ENCODE measurements at places on chromosomes 13 and 19. TPM values are rescaled to one million over a fixed set of nuclear protein-coding genes. Genes with fewer than 3 reads are reported as not detected.

DNA sequence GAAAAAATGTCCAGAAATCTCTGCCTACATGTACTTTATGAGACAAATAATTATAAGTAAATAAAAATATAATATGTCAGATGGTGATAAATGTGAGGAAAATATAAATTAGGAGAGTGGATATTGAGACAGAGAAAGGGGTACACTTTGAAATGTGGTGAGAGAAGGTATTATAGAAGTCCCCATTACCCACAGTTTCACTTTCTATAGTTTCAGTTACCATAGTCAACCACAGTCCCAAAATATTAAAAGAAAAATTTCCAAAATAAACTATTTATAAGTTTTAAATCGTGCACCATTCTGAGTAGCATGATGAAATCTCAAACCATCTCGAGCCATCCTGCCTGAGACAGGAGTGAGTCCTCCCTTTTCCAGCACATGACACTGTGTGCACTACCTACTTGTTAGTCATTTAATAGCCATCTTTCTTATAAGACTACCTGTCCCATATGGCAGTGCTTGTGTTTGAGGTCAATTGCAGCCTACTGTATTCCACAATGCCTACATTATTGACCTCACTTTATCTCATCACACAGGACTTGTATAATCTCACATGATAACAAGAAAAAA, 653.7 kb downstream of the DACH1 start:
- no peak for DNase-seq

- no peak for DNase-seq
Measured at GRCh38 chr13:27280009-27280656, 9.5 kb downstream of the RASL11A start.

GRCh38 chr13:51557875-51558612, 26.2 kb upstream of the WDFY2 start:
- no peak for DNase-seq

GIPC3 gene
- polyA plus RNA-seq = 0.33 TPM

CEACAM20 gene
- not detected for polyA plus RNA-seq

DNA sequence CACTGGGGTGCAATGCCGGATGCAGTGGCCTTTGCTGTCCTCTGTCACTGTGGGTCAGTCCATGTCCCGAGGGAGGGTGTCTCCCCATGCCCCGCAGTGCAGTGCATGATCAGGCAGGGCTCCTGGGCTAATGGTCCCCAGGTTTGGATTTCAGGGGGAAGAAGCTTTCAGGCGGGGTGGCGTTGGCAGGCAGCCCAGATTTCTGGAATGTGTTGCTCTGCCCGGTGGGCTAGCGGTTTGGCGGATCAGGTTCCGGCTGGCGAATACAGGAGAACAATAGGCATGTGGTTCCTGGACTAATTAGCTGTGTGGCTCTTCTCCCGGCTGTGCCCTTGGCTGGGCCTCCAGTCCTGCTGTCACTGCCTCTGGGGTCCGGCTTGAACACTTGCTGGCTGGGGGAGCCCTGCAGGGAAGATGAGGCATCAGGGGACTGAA, 141.3 kb downstream of the FGF9 start:
- no peak for DNase-seq

GRCh38 chr19:47610902-47611301, 2.0 kb downstream of the BICRA start:
- no peak for DNase-seq

CCDC194 gene
- not detected for polyA plus RNA-seq

ARGLU1 gene
- polyA plus RNA-seq = 43.5 TPM

ACP7 gene
- 0.07 TPM for polyA plus RNA-seq

- DNase-seq = no peak
Measured at GRCh38 chr13:51955816-51956603, 55.2 kb downstream of the ATP7B start.

DNA sequence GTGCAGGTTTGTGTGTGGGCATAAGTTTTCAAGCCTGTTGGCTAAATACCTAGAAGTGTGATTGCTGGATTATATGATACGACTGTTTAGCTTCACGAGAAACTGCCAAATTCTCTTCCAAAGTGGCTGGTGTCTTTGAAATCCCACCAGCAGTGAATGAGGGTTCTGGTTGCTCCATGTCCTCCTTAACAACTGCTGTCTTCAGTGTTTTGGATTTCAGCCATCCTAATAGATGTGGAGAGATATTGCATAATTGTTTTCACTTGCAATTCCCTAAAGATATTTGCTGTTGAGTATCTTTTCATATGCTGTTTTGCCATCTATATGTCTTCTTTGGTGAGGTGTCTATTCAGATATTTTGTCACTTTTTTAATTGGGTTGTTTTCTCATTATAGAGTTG, 390.5 kb downstream of the ZNF536 start:
- no peak for DNase-seq

DNA sequence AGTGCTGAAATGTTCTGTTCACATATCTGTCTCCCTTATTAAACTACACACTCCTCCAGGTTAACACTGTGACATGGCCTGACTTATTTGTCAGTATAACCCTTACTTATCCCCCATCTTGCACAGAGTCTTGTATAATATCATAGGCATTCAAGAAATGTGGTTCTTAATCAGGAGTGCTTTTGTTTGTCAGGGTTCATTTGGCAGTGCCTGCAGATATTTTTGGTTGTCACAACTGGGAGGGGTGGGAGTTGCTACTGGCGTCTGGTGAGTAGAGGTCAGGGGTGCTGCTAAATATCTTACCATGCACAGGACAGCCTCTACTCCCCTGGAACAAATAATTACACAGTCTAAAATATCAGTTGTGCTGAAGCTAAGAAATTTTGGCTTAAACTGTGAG, 20.4 kb upstream of the OBI1 start:
- no peak for DNase-seq

DNA sequence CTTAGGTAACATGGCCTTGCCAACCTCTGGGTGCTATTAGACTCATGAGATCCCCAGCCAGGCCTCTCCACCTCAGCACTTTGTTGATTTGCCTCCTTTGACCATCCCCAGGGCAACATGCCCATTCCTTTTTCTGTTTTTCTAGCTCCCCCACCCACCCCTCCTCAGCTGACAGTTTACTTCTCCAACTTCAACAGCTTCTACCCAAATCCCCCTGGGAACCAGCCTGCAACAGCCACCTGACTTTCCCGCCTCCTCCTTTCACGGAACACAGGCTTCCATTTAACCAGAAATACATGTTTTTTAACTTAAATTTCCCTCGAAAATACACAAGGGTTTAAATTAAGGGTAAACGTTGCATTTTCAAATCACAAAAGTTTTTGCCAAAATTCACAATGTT, 117.3 kb downstream of the DLEU7 start:
- no peak for DNase-seq

DNA sequence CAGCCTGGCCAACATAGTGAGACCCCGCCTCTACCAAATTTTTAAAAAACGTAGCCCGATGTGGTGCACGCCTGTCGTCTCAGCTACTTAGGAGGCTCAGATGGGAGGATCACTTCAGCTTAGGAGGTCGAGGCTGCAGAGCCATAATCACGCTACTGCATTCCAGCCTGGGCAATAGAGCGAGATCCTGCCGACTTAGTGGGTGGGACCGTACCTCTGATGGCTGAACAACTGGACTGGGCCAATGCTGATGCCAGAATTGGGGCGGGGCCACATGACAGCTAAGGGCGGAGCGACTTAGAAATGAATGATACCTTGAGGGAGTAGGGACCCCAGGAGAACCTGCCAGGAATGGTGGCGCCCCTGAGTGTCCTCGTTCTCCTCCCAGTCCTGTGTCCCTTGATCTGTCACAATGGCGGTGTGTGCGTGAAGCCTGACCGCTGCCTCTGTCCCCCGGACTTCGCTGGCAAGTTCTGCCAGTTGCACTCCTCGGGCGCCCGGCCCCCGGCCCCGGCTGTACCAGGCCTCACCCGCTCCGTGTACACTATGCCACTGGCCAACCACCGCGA, 3.6 kb downstream of the LTBP4 start:
- no peak for DNase-seq

GRCh38 chr19:16373079-16373478, 48.5 kb downstream of the KLF2 start:
- DNase-seq = peak; percentile 36

GRCh38 chr13:113273321-113273720, 23.7 kb upstream of the LAMP1 start:
- DNase-seq = no peak

ATP8B3 gene
- polyA plus RNA-seq = 0.17 TPM

DNA sequence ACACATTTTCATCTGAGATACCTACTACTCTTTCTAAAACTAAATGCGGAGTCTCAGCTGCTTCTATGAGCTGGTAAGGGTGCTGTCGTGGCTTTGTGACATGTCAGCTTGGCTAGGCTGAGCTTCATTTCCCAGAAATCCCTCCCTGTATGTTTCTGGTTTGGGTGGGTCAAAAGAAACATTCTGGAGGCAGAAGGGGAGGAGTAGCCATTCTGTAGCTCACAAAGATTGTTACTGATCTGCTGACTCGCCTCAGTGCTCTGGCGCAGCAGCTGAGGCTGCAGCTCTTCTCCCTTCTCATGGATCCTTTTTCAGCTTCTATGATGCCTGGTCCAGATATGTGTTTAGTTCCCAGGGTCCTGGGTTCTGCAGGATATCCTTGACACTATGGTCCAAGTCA, 114.7 kb downstream of the RAP2A start:
- no peak for DNase-seq

SULT2B1 gene
- 0.23 TPM for polyA plus RNA-seq

All from psoas muscle (tissue), 8 donors.